ENCODE measurements at places on chromosomes 11 and 22.

DNA sequence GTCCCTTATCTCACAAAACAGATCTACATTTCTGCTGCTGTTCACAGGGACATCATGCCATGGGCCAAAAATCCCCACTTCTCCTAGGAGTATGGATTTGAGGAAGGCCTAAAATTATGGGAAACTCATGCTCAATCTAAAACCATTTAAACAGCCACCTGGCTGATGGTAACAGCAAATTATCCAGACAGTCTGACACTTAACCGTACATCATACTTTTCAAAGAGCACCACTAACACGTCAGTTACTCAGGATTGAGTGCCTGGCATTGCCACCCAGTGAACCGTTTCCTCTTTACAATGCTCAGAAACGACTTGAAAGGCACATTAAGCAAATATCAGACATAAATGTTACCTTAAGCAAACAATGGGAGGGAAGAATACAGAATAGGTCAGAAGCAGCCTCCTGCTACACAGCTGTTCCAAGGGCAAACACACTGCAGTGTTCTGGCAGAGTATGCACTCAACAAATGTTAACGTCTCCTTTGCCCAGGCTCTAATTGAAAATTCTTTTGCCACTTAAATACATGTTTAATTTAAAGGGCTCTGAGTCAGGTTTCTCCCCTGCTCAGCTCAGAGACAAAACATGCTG is 18.8 kb upstream of the SLC36A4 start:
- DNase-seq, result peak; percentile 91

DNA sequence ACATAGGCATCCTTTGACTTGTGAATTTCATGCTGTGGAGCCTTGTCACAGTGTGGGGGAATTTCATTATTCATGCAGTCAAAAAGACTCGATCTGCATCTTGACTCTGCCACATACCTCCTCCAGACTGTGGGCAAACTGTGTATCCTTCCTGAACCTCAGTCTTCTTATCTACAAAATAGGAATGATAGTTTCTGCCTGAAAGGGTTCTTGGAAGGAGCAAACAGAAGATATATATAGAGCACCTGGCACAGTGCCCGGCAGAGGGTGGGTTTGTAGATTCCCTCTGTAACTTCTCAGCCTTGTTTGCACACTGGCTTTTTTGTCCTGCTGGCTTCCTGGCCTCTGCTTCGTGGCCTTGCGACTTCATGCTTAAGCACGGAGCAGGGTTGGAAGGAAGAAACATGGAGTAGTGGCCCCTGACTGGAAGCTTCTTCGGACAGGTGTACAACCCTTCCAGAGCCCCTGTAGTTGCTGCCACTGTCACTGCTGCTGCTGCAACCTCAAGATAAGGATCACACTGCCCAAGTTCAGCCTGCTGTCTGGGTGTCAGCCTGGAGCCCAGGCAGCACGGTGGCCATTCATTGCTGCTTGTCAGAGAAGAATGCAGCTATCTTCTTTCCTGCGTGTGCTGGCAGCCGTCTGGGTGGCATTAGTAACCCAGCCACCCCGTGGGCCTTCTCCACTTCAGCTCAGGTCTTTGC is 106.4 kb downstream of the MICAL2 start:
- peak; percentile 26 for DNase-seq

- no peak for DNase-seq
Observed at GRCh38 chr11:12292766-12293165, 84.6 kb upstream of the PARVA start.

- no peak for DNase-seq
Observed at GRCh38 chr22:50463188-50463900, 11.5 kb downstream of the SBF1 start.

DNA sequence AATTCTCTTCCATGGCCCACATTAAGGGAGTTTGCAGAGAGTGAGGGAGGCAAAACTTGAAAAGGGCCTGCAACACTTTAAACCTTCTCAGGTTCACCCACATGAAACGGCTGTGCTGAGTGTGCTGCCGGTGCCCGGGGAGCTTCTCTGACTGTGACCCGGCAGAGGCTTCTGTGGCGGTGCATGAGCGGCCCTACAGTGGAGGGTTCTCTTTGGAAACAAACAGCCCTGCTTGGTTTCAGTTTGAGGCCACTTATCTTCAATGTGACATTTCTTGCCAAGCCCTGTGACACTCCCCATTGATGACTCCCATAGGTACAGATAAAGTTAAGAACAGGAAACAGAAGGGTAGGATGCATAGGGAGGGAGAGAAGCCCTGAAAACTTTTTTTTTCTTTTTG is 31.8 kb downstream of the FAM118A start:
- DNase-seq, result no peak

- no peak for DNase-seq
Observed at GRCh38 chr11:108565653-108566052, 27.9 kb downstream of the EXPH5 start.

DNA sequence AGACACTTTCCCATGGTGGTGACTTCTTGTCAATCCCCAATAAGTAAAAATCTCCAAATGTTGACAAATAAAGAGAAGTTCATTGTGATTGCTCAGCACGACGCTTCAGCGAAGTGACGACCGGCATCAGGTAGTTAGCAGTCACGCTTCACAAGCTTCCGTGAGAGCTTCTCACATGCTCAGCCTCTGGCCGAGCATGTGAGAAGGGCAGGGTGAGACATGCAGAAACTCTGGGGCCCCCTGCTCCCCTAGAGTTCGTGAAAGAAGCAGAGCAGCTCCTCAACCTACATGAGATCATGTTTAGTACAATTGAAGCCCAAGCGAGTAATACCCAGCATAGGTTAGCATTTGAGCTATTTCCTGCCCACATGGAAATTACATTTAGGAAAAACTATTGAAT is 4.4 kb upstream of the C11orf16 start:
- DNase-seq, result no peak

DNA sequence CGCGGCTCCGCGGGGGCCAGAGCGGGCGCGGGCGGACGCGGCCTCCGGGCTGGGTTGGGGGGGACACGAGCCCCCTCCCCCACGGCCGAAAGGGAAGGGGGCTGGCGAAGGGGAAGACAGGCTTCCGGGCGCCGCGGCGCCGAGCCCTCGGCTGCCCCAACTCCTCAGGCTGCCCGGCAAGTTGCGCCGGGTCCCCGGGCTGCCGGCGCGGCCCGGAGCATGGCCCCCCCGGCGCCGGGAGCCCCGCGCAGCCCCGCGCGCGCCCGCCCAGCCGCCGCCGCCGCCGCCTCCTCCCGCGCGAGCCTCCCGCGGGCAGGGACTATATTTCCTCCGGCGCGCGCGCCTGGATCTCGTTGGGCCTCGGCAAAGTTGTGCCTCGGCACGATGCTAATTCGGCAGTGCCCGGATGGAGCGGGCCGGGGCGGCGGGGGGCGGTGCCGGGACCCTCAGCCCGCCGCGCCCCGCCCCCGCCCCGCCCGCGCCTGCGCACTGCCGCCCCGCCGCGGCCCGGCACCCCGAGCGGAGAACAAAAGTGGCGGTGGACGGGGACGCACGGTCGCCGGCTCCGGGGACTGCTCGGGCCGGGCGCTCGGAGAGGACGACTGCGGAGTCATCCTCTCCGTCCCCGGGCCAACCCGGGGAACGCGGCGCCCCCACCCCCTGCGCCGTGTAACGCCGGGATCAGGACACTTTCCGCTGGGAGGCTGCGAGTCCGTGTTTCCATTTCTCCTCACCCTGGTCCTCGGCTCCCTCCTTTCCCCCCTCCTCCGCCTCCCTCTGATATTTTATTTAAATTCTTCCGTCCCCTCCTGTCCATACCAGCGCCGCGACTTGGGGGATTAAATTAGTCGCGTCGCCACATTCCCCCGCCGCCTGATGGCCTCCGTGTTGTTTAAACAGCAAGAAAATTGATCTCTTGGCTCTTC is at the start of gene PHF21B:
PHF21B (minus strand) TSS at position 400 of the 926 bp plus-strand sequence. CDS start 456 bp downstream, outside the sequence.
- DNase-seq, result peak; percentile 78

DNA sequence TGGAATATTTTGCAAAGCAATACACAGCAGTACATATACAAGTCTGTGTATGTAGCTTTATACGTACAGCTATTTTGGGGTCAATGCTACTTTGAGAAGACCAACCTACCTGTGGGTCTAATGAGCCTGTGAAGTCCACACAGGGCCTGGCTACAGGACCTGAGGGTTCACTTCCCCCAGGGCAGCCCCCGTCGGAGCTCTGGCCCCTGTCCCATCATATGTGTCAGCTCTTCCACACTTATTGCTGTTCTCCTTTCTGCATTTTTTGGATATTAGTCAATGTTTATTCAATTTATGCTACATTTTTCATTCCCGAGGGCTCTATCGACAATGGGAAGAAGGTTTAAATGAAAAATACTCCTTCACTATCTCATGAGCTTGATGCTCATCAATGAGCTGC is 1473.6 kb downstream of the BRD1 start:
- no peak for DNase-seq

DNA sequence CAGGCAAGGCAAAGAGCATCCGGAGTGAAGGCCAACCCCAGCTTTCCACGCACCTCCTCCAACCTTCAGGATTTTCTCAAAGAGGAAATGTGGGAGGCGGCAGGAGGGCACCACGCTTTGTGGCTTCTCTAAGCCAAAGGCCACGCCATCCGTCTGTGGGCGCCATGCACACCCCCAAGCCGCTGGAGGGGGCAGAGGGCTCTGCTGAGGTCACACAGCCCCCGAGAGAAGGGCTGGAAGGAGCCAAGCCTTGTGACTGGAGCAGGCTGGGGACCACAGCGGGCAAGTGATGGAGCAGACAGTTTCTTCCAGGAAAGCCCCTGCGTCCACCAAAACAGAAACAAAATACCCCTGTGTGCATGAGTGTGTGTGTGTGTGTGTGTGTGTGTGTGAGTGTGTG is 527.4 kb downstream of the BRD1 start:
- DNase-seq, result no peak

GRCh38 chr11:27352781-27353180 is 10.2 kb downstream of the CCDC34 start:
- no peak for DNase-seq

GRCh38 chr11:62338218-62338617 is 970 bp downstream of the ASRGL1 start:
- no peak for DNase-seq

DNA sequence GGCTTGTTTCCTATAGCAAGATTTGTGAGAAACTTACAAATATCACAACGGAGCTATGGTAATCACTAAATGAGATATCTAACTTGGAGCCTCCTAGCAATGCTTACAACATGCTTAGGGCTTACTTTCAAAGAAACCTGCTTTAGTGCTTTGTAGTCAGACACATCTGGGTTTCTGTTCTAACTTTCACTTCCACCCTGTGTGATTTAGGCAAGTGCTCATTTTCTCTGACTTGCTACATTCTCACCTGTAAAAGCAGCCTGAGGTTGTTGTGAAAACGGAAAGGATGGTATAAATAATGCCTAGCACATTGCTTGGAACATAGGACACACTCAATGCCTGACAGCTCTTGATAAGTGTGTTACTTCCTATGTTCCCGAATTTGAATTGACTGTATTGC is 45.6 kb downstream of the LRRC4C start:
- DNase-seq, result no peak

DNA sequence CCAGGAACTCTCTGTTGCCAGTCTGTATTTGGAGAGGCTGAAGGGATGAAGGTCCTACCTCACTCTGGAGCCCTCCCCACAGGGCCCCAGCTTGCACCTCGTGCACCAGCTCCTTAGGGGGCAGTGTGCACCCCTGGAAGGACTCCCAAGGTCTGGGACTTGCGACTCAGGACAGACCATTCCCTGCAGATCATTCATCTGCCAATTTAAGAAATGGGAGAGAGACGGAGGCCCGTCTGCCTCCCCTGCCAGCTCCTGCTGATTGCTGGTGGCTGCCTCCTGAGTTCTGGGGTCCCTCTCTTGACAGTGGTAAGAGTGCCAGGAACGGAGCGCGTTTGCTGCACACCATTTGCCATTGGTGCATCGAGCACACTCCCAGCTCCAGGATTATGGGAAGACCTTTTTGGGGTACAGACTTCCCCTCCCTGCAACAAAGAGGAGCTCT is 27.4 kb upstream of the MALAT1 start:
- peak; percentile 43 for DNase-seq

- DNase-seq, result no peak
Observed at GRCh38 chr11:26187639-26188038, 144.3 kb upstream of the ANO3 start.

DNA sequence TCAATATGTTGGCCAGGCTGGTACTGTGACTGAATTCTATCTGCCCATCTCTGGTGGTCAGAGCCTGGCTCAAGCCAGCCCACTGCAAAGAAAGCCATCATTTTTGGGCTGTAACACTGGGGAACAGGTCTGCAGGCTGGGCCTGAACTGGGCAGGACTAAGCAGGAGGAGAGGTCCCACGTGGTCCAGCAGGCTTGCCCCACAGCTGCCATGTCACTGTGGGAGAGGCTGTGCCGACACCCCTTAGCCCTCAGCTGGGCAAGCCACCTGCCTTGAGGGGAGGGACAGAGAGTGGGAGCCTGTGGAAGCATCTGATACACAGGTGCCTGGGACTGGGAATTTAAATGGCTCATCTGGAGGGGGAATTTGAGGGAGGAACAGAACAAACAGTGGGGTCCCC is 66.7 kb upstream of the CLTCL1 start:
- DNase-seq, result no peak

- DNase-seq, result no peak
Observed at GRCh38 chr11:24056051-24056450, 440.8 kb upstream of the LUZP2 start.

DNA sequence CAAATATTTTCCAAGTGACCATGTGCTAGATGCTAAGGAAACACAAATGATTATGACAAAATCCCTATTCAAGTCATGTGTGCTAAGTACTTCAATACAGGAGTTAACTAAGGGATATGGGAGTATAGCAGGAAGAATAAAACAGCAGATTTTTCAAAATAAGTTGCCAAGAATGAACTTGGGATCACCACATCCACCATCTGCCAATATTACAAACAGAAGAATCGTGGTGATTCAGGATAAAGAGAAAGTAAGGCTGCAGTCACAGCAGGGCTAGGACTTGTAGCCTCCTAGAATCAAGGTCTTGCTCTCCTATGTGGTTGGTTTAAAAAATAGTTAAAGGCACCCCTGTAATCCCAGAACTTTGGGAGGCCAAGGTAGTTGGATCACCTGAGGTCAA is 34.3 kb downstream of the MRTFA start:
- DNase-seq, result no peak

DNA sequence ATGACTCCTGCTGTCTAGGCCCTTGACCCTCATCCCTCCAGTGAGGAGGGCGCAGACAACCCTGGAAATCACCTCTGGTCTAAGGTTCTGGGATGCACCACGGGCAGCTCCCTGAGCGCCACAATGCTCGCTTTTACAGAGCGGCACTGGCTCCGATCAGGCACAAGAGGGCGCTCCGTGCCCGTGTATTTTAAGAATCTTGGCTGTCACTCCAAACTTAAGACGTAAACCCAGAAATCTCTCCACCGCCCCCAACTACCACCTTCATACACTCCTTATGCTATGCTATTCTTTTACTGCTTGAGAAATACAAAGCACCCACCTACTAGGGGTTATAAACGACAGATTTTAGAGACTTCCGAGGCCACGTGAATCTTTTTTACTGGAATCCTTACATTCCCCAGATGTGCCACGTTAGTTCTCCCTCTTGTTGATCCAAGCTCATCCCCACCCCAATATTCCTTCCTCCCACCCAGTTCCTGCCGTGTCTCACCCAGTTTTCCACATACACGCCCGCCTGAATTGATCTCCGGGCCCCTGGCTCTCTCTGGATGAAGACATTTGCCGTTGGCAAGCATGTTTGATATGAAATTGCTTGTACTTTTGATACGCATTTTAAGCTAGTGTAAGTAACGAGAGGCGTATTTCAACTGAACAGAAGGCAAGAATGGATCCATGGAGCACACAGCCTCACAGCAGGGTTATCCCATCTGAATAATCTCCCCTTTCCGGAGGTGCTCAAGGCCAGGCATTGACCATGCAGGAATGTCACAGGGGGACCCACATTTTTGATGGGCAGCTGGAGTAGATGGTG is 453.5 kb downstream of the OPCML start:
- DNase-seq, result peak; percentile 33

GRCh38 chr11:66082946-66083698 is 13.1 kb downstream of the PACS1 start:
- peak; percentile 63 for DNase-seq

Measured in COR-L47 (cell line).